NCI-H1105 treated with DMSO at 0.1 percent for 48 hours (cell line): ENCODE measurements at places on chromosomes 4 and X.
A peak's percentile ranks its signal among the peaks of the same experiment; 100 is the strongest.

DNA sequence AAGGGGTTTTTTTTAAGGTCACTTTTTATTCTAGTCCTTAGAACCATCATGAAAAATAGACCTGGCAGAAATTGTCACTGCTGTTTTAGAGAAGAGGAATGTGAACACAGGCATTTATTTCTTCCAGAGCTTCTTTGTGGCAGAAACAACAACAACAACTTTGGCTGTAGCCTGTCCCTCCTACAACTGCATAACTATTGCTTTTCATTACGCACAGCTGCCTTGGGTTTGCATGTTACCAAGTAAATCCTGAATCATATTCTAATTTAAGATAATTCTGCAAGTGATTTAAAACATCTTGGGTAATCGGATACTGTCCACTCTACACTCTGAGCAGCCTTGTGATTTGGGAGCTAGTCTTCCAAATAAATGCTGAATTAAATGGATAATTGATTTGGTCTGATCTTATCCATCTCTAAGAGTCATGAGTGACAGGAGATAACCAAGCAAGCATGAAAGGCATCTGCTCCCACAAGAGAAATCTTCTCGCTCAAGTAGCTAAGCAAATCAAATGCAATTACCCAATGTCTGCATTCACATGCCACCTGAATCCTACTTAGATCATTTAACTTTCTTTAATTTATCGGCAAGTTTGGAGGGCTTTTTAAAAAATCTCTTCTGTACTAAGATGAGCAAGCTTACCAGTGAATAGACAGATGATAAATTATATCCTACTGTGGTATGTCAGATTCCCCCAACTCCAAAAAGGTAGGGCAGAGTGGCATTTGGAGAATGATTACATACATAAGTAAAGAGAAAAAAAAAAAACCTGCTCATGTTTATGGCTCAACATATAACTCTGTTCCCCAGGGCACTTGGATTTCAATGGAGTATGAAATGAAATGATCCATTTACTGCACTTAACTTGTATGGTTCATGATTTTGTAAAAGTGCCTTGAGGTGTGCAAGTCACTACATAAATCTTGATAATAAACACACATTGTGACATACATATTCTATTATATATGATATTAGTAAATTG, 73.6 kb downstream of the EGF start:
- DNase-seq, result no peak

DNA sequence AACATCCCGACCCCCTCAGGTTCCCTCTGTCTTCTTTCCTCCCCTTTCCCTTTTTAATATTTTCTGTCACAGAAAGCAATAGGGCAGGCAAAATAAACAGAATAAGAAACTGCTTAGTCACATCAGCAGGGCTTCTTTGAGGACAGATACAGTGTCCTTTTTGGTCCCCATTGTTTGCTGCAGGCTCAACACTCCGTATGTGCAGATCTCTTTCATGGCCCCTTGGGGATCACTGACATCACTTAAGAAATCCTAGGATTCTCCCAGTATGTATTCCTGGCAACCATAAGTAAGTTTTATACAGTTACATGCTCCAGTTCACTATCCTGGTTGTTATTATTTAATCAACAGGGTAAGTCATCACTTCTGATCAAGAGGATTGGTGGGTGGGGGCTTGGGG, 448.0 kb downstream of the NKX6-1 start:
- no peak for DNase-seq

DNA sequence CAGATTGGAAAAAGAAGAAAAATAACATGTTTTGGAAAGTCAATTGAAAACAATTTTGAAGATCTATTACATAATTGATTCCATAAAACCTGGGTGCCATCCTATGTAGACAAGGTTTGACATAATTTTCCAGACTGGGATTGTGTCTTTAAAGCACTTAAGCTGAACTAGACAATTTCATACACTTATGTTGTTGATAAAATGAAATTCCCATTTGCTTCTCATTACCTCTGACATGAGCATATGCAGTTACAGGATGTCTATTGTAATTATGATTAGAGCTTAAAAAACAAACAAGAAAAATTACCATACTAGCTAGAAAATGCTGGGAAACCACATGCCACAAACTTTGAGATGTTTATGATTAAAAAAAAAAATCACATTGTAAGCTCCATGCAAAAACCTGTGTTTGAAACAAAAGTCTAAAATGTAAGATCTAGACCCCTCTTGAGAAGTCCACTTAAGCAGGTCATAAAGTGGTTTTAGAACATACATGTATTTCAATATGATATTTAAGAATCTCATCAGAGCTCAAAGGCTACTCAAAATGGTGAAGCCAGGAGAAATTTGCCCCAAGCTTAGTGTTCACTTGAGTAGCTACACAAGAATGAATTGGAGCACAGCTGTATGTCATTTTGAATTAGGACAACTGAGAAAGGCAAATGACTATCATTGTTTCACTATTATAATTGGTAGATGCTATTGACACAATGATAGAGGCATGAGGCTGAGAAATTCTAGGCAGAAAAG, 181.1 kb upstream of the PABPC4L start:
- no peak for DNase-seq

GRCh38 chr4:187357821-187358220, 634.2 kb upstream of the FAT1 start:
- peak; percentile 34 for DNase-seq

DNA sequence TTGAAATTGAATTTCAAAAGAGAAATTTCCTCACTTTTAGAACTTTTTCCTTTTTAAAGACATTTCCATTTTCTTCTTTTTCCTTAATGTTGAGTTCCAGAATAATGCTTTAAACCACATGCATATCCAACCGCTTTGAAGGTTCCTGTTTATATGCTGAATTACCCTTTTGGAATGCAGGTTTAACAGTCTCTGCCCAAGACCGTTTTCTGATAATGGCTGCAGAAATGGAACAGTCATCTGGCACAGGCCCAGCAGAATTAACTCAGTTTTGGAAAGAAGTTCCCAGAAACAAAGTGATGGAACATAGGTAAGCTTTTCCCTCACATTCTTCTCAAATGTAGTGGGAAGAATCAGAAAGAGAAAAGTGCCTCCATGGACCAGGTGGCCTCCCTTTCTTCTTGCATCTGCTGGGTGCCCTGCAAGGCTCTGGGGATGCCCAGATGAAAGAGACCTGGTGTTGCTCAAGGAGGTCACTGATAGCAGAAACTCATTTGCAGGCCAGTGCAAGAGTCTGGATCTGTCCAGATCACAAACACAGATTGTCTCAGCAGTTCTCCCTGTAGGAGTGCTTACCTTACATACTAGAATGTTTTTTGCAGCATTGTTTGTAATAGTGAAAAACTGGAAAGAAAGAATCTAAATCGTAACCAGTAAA, 42.9 kb downstream of the MOSPD2 start:
- no peak for DNase-seq

- DNase-seq, result no peak
Observed at GRCh38 chr4:157980158-157980557, 192.7 kb downstream of the GASK1B start.
